Activated CD4-positive, alpha-beta T cell treated with anti-CD3 and anti-CD28 coated beads, Interleukin-2, amount 50 U/mL, for 16 hours (primary cell): ENCODE measurements at places on chromosomes 6 and 20.

DNA sequence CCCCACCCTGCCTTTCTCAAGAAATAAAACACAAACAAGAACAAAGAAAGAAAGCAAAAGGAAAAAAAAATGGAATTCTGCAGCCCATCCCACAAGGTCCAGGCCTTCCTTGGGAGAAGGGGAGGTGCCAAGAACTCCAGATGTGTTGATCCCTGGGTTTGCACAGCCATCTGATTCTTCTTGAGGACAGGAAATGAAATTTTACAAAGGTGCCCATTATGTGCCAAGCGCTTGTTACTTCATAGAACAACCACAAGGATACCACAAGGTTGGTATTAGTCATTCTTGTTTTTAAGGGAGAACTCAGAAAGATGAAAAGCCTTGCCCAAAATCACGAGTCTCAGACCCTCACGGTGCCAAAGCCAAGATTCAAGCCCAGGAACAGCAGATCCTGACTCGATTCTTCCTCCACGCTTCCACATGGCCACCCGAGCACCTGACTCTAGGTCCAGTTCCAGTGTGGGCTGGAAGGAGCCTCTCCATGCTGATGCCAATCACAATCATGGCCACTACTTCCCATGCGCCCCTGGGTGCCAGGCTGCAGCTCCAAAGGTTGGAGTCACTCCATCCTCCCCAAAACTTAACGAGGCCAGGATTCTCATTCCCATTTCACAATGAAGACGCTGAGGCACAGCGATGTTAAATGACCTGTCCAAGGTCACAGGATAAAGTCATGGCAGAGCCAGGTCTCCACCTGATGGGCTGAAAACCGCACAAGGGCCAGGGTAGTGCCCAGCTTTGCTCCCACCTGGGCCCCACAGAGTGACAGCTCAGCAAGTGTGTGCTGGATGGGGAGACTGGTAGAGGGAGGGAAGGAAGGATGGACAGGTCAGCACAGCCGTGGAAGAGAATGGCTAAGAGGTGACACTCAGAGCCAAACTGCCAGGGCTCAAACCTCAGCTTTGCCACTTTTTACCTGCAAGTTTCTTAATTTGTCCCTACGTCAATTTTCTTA, 66.7 kb upstream of the TOP1 start:
- DNase-seq = peak; percentile 63

- DNase-seq = no peak
Observed at GRCh38 chr20:59587570-59587969, 16.8 kb upstream of the PHACTR3 start.

DNA sequence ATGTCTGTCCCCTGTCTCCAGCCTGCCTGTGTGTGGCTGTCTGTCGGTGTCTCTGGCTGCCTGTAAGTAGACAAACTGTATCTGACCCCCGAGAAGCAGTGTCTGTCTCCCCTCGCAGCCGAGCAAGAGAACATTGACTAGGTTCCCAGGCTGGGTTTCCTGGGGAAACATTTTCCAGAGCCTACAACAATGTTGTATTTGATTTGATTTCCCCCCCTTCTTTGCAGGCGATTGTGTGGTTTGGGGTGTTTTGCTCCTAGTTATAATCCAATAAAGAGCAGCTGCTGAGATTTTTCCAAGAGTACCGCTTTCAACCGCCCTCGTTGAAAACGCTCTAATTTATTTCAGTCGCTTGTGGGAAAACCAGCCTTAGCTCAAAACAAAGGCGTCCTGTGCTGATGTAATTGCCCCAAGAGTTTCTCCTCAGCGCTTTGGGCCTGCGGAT, 92.6 kb downstream of the CDC5L start:
- DNase-seq = no peak

DNA sequence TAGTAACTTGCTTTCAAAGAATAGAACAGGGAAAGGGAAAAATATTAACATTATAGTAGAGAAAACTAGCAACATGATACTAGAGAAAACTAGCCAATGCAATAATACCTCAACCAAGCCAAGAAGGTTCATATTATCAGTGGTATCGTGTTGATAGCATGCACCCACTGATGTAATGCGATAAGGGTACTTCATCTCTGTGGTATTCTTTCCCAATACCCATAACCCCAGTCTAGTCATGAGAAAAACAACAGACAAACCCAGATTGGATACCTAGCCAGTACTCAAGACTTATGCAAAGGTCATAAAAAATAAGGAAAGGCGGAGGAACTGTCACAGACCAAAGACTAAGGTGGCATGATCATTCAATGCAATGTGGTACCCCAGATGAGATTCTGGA, 21.0 kb downstream of the BLOC1S5 start:
- DNase-seq = no peak

- no peak for DNase-seq
Observed at GRCh38 chr6:56699066-56699654, 56.5 kb upstream of the DST start.

GRCh38 chr6:92125681-92126080, 1293.7 kb downstream of the EPHA7 start:
- DNase-seq = no peak

GRCh38 chr6:158879180-158879579, 60.0 kb upstream of the EZR start:
- DNase-seq = peak; percentile 97

DNA sequence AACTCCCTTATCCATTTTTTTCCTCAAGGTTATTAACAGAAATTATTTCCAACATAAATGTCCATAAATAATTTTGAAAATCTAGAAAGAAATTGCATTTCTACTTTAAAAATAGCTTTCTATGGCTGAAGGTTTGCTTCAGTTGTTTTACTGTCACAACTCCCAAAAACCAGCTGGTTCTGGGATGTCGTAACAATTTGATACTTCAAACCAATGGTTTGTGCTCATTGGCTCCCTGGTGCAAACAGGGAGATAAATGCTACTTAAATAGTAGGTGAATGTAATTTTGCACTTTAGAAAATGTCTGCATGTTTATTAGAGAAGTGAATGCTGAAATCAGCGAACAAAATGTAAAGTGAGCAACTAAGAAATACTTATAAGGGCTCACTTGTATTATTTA, 31.1 kb downstream of the LAMA2 start:
- no peak for DNase-seq

DNA sequence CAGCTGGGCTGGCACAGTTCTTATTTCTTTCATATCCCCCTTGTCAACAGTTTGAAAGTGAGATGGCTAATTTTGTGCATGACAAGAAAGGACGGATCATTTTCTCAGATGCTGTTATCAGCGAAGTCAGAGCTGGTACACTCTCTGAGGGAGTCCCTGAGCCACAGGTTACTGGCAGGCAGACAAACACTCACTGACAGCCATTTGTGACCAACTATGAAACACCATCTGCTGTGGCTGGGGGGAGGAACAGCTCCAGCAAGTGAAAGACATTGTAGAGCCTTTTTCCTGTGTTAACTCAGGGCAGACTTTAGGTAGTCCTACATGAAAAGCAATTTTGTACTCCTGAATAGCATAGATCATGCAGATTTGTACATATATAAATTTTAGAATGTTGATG, 22.2 kb downstream of the OLIG3 start:
- DNase-seq = no peak

DNA sequence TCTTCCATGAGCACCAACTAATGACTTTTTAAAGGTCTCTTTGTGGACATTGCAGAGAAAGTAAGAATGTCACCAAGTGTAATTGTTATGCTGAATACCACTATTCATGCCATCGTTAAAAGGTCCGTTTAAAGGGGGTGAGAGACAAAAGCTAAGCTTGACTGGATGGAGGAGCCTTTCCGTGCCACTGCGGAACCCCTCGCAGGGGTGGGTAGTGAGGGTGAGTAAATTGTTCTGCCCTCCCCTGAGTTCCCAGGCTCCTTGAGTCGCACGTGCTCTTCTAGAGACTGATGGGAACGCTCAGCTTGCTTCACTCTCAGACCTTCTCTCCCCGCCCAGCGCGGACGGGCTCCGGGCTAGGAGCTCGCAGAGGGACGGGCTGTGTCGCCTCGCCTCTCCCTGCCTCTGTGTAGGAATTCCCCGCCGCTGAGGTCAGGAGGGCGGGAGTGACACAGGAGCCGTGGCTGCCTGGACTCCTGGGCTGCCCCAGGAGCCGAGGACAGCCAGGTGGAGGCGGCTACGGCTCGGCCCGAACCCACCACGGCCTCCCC, 314.8 kb upstream of the QKI start:
- no peak for DNase-seq

DNA sequence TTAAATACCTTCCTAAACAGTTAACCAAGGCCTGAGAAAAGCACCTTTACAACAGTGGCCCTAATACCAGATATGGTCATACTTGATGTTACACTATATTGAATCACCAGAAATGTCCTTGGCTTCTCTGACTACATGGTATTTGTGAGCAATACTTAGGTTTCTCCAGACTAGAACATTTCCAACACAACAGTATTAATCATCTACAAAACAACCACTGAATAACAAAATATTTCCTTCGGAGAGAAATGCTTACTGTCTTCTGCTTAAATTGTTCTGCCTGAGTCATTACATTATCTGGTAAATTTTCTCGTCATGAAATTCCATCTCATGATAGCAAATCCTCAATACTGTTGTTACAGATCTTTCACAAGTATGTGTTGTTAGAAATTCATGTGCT, 252.9 kb upstream of the RUNX2 start:
- DNase-seq = no peak

DNA sequence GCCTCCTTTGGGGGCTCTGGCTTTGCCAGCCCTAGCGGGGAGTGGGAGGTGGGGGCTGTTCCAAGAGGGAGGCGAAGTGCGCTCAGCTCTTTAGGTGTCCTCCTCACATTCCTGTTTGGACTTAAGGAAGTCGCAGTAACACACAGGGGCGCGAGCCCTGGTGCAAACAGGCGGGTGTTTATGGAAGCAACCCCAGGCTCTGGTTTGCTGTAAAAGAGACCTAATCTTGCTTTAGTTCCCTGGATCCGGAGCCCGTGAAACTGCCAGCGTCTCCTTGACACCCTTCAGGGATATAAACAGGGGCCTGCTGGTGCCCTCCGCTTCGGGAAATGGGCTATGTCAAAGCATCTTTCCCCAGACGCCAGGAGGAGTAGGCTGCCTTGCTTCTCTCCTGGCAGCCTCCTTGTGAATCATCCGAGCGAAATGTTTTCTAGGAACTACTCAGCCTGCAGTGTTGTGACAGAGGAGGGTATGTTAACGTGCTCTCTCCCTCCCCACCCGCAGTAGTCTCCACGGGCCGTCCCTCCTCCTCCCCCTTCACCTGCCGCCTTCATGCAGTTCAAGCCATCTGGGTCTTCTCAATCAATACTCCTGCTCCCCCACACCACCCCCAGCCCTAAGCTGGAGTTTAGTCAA, 168.0 kb upstream of the LRFN2 start:
- DNase-seq = no peak

GRCh38 chr6:146697921-146698320, 99.1 kb downstream of the ADGB start:
- DNase-seq = no peak

GRCh38 chr6:31317036-31317435, 39.9 kb downstream of the HLA-B start:
- no peak for DNase-seq

DNA sequence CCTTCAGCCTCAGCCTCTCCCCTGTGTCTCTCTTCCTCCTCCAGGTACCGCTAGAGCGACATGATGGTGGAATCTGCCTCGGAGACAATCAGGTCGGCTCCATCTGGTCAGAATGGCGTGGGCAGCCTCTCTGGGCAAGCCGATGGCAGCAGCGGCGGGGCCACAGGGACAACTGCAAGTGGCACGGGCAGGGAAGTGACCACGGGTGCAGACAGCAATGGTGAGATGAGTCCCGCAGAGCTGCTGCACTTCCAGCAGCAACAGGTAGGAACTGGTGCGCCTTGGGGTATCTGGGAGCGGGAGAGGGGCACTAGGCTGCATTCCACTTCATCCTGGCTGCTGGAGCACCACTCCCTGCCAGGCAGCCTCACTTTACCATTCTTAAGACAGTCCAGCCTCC, 19.5 kb downstream of the FOXP4 start:
- DNase-seq = no peak

- DNase-seq = no peak
Observed at GRCh38 chr6:145964948-145965366, 799 bp upstream of the SHPRH start.
